ENCODE measurements at places on chromosomes 11 and 22. TPM values are rescaled to one million over a fixed set of nuclear protein-coding genes. Genes with fewer than 3 reads are reported as not detected.

GRCh38 chr11:35839368-35840161 is 104.3 kb upstream of the LDLRAD3 start:
- H3K4me1 ChIP-seq, result no peaks in the 10 kb centered on the region
- H3K4me3 ChIP-seq, result no peak overlapping the region
- H3K27ac ChIP-seq, result no peak overlapping the region
- DNase-seq, result no peak
- H3K27me3 ChIP-seq, result no peaks in the 10 kb centered on the region

DNA sequence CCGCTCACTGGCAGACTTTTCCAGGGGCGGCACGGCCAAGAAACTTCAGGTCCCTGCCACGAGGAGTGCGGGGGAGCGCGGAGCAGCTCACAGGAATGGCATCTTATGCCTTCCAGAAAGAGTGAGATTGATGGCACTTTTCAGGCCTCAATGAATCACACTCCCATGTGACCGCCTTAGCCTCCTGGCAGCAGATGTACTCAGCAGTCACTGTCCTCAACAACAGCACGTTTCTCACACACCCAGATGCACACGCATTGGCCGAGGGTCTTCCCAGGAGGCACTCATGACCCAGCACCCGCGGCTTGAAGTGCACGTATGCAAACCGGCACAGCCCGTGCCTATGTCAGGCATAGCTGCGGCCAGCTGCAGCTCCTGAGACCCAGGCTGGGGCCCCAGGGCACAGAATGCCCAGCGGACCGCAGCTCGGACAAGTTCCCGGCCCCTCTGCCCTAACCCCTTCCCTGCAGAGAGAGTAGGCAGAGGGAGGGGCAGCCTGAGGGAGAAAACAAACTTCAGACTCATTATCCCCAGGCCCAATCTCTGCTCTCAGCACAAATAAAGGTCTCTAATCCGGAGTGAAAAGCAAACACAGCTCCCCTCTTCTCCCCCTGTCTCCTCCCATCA is 48.3 kb downstream of the RPUSD4 start:
- H3K27me3 ChIP-seq, result no peaks in the 10 kb centered on the region
- no peak overlapping the region for H3K27ac ChIP-seq
- no peak overlapping the region for H3K4me3 ChIP-seq
- no peak for DNase-seq

DNA sequence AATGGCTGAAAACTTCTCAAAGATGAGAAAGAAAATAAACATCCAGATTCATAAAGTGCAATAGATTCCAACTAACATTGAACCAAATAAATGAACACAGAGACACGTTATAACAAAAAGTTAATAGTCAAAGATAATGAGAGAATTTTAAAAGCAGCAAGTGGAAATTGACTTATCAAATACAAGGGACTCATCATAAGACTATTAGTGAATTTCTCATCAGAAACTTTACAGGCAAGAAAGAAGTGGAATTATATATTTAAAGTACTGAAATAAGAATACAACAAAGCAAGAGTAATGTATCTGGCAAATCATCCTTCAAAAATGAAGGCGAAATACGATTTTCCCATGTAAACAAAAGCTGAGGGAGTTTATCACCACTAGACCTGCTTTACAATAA is 852.7 kb downstream of the LRRC4C start:
- no peak for DNase-seq
- H3K36me3 ChIP-seq, result no peaks in the 10 kb centered on the region
- H3K4me1 ChIP-seq, result no peaks in the 10 kb centered on the region
- no peak overlapping the region for H3K27ac ChIP-seq
- H3K4me3 ChIP-seq, result no peak overlapping the region

- no peaks in the 10 kb centered on the region for H3K27me3 ChIP-seq
- no peaks in the 10 kb centered on the region for H3K36me3 ChIP-seq
- no peak for DNase-seq
- H3K4me3 ChIP-seq, result no peak overlapping the region
- H3K4me1 ChIP-seq, result no peaks in the 10 kb centered on the region
These were observed 37.7 kb upstream of the LRRC55 start for GRCh38 chr11:57144075-57144474.

- H3K27ac ChIP-seq, result peak overlapping the region; percentile 53
- H3K36me3 ChIP-seq, result peaks cover 34% of the 10 kb centered on the region
- no peak for DNase-seq
These were observed 24.3 kb downstream of the ALKBH3 start for GRCh38 chr11:43904742-43905535.

GPR83 gene
- 0.12 TPM for total RNA-seq
